ENCODE measurements at places on chromosomes 6 and 20. TPM values are rescaled to one million over a fixed set of nuclear protein-coding genes. Genes with fewer than 3 reads are reported as not detected.

The SDCBP2 gene
- 2.9 TPM for total RNA-seq

DNA sequence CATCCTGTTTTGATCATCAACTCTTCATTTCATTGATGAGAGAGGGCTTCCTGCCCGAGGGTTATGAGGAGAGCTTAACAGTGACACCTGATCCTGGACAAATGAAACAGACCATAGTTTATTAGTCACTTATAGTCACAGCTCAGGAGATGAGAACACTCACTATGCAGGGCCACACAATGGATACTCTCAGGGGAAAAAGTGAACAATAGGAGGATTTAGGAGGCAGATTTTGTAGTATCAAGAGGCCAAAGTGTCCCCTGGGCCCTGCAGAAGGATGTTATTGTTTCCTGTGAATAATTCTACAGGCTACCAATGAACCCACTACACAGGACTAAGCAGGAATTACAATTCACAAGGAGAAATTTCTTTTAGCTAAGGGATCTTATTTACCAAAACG, 772.8 kb upstream of the MAN1A1 start:
- no peaks in the 10 kb centered on the region for H3K4me1 ChIP-seq
- H3K4me3 ChIP-seq = no peak overlapping the region
- no peak overlapping the region for H3K27ac ChIP-seq
- H3K27me3 ChIP-seq = no peaks in the 10 kb centered on the region

DNA sequence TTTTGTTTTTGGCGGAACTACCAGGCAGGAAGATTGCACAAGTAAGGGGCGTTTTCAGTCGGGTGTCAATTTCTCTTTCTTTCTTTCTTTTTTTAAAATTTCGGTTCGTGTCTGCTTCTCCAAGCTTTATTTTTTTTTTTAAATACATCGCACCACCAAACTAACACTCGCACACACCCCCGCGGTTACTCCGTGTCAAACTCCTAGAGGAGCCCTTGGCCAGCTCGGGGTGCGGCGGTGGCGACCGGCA, 338 bp downstream of the UTRN start:
- no peaks in the 10 kb centered on the region for H3K36me3 ChIP-seq
- no peaks in the 10 kb centered on the region for H3K27me3 ChIP-seq
- H3K4me1 ChIP-seq = peaks cover 21% of the 10 kb centered on the region
- peak overlapping the region; percentile 93 for H3K27ac ChIP-seq

DNA sequence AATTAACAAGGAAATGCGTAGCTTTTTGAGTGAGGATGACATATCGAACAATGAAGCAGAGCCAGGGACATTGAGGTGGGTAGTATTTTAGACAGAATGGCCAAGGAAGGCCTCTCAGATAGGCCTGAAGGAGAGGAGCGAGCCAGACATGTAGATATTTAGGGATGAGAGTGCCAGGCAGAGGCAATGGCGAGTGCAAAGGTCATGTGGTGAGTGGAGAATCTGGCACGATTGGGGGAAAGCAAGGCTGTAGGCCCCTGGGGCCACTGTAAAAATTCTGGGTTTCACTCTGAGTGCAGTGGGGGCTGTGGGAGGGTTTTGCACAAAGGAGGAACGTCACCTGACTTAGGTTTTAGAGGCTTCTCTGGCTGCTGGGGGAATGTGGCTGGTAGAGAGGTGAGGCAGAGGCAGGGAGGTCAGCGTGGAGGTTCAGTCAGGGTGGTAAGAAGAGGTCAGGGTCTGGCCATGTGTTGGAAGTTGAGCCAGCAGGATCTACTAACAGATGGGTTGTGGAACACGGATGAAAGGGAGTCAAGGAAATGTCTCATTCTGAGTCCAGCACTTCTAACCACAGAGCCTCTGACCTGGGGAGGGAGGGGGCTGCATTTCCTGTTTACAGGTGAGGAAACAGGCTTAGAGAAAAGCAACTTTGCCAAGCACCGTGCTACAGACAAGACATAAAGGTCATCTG, 11.3 kb downstream of the SIRPA start:
- H3K4me3 ChIP-seq = no peak overlapping the region
- no peaks in the 10 kb centered on the region for H3K27me3 ChIP-seq
- no peak overlapping the region for H3K27ac ChIP-seq
- no peak for DNase-seq
- no peaks in the 10 kb centered on the region for H3K36me3 ChIP-seq

The TCF15 gene
- total RNA-seq = 4.5 TPM

- peaks cover 4% of the 10 kb centered on the region for H3K4me1 ChIP-seq
- peaks cover 36% of the 10 kb centered on the region for H3K27me3 ChIP-seq
- DNase-seq = no peak
Measured at GRCh38 chr6:106360989-106361430, 493 bp downstream of the CRYBG1 start.

GRCh38 chr6:71345476-71346333, 57.1 kb downstream of the OGFRL1 start:
- H3K4me1 ChIP-seq = peaks cover 15% of the 10 kb centered on the region
- no peaks in the 10 kb centered on the region for H3K27me3 ChIP-seq
- DNase-seq = no peak

The CCDC170 gene
- 0.04 TPM for total RNA-seq

The PROKR2 gene
- not detected for total RNA-seq

The KHDC1L gene
- not detected for total RNA-seq

The ATP6V1G2 gene
- total RNA-seq = 1.8 TPM

GRCh38 chr20:56628873-56629463, at the start of gene TFAP2C:
TFAP2C (plus strand) TSS chr20:56629306; CDS start chr20:56629545, 239 bp downstream.
- peaks cover 8% of the 10 kb centered on the region for H3K4me1 ChIP-seq
- H3K36me3 ChIP-seq = no peaks in the 10 kb centered on the region
- peak; percentile 17 for DNase-seq
- H3K27me3 ChIP-seq = peaks cover 92% of the 10 kb centered on the region

- H3K4me3 ChIP-seq = no peak overlapping the region
- H3K36me3 ChIP-seq = no peaks in the 10 kb centered on the region
- DNase-seq = no peak
- H3K27ac ChIP-seq = no peak overlapping the region
Measured at GRCh38 chr20:44698351-44698750, 16.8 kb upstream of the CCN5 start.

- H3K36me3 ChIP-seq = no peaks in the 10 kb centered on the region
- no peaks in the 10 kb centered on the region for H3K27me3 ChIP-seq
- H3K27ac ChIP-seq = no peak overlapping the region
- no peak overlapping the region for H3K4me3 ChIP-seq
- no peaks in the 10 kb centered on the region for H3K4me1 ChIP-seq
Measured at GRCh38 chr6:43096451-43097097, 20.5 kb downstream of the PTK7 start.

The FLOT1 gene
- 127 TPM for total RNA-seq

DNA sequence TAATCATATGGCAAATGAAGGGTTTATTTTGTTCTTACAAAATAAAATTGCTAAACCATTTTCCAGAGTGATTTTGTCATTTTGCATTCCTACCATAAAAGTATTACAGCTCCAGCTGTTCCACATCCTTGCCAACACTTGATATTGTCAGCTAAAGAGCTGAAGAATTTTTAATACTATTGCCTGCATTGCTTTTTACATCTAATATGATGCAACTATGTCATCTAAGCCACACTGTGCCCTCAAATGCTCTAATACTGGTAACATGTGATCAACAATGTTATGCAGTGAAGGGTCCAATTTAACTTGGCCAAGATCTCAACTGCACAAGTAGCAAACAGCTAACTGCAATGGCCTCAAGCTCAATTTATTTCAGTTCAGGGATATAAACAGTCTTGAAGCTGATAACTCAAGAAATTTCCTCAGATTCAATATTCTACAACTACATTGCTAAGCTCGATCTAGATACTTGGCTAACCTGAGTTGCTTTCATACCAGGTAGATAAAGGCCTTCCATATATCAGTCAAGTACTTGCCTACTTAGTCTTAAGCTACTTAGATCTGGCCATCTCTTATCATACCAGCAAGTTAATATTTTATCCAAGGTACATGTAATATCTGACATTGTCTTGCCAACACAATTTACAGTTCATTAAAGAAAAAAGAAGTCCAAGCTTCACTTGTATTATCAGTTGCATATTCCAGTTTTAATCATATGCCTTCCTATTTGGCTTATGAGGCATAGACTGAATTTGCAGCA, 17.0 kb downstream of the AKIRIN2 start:
- no peak for DNase-seq
- no peaks in the 10 kb centered on the region for H3K27me3 ChIP-seq
- peak overlapping the region; percentile 95 for H3K27ac ChIP-seq
- no peaks in the 10 kb centered on the region for H3K36me3 ChIP-seq
- H3K4me3 ChIP-seq = no peak overlapping the region

DNA sequence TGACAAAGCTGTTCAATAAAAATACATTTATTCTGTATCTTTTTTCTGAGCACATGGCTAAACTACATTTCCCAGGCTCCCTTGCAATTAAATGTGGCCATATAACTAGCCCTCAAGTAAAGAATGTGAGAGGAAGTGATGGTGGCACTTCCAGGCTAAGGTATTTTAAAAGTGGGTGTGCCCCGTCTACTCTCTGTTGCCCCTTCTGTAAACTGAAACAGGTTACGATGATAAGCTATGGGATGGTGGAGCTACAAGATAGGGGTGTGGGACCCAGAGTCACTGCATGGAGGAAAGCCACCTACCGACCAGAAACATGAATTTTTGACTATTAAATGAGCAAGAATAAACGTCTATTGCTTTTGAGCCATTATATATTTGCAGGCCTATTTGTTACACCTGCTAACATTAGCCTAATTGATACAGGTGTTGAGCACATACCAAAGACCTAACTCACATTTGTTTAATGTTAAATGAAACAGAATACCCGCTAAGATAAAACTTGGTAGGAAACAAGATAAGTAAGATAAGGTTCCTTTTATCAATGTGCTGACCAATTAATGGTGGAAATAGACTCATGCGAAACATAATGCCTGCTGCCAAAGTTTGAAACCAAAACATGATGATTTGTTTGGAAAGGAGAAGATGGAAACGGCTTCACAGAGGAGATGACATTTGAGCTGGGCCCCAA, 3.1 kb downstream of the FYN start:
- peaks cover 4% of the 10 kb centered on the region for H3K4me1 ChIP-seq
- H3K36me3 ChIP-seq = no peaks in the 10 kb centered on the region
- H3K4me3 ChIP-seq = no peak overlapping the region
- peaks cover 26% of the 10 kb centered on the region for H3K27me3 ChIP-seq
- DNase-seq = no peak
- H3K27ac ChIP-seq = no peak overlapping the region

GRCh38 chr6:84243240-84243639, 15.8 kb upstream of the CEP162 start:
- no peaks in the 10 kb centered on the region for H3K36me3 ChIP-seq
- H3K27me3 ChIP-seq = no peaks in the 10 kb centered on the region
- no peaks in the 10 kb centered on the region for H3K4me1 ChIP-seq
- no peak overlapping the region for H3K4me3 ChIP-seq
- H3K27ac ChIP-seq = no peak overlapping the region

DNA sequence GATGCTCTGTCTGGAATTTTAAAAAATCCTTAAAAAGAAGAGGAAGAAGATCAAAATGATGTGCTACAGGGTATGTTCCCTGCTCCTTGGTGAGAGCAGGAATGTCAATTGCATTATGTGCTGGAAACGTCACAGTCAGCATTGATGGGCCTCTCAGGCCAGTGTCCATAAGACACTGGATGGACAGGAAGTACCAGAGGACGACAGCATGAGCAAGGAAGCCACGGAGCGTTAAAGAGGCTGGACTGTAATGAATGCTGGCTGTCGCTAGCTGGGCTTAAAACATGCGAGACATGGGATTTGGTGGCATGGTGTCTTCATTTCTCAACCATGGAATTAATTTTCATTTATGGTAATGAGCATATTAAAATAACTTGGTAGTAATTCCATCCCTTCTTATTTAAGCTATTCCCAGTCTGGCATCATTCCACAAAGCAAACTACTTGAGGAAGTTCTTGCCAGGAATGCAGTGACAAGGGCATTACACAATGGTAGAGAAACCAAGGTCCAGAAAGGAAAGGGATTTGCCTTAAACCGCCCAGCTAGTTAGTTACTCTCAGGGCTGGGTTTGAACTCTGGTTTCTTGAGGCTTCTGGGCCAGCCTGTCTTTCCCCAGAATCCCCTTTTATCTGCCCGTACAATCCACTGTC, 166.6 kb upstream of the SOX4 start:
- H3K4me3 ChIP-seq = no peak overlapping the region
- no peak overlapping the region for H3K27ac ChIP-seq
- no peaks in the 10 kb centered on the region for H3K27me3 ChIP-seq
- no peaks in the 10 kb centered on the region for H3K36me3 ChIP-seq
- DNase-seq = no peak

Measured in gastrocnemius medialis (tissue), 4 donors.